ENCODE measurements at places on chromosomes 13 and 19. TPM values are rescaled to one million over a fixed set of nuclear protein-coding genes. Genes with fewer than 3 reads are reported as not detected.

The CCDC61 gene
- 35.1 TPM for total RNA-seq

The LSM14A gene
- total RNA-seq: 116 TPM

The KLC3 gene
- total RNA-seq: not detected

The ZNF544 gene
- 48.0 TPM for total RNA-seq

The KL gene
- total RNA-seq: 0.23 TPM

The FCHO1 gene
- 70.6 TPM for total RNA-seq

The PRTN3 gene
- not detected for total RNA-seq

The ARL11 gene
- 0.89 TPM for total RNA-seq

The TEX29 gene
- total RNA-seq: 0.40 TPM

The SHC2 gene
- total RNA-seq: not detected

Data from activated CD8-positive, alpha-beta memory T cell treated with anti-CD3 and anti-CD28 coated beads, Interleukin-2, amount 10 ng/mL, durations not matched to agents 7 days and 5 days (primary cell).